ENCODE measurements at places on chromosomes 12 and 14.
A peak's percentile ranks its signal among the peaks of the same experiment; 100 is the strongest.

GRCh38 chr12:54047160-54047963 lies 6.3 kb upstream of the HOXC4 start:
- DNase-seq = no peak

DNA sequence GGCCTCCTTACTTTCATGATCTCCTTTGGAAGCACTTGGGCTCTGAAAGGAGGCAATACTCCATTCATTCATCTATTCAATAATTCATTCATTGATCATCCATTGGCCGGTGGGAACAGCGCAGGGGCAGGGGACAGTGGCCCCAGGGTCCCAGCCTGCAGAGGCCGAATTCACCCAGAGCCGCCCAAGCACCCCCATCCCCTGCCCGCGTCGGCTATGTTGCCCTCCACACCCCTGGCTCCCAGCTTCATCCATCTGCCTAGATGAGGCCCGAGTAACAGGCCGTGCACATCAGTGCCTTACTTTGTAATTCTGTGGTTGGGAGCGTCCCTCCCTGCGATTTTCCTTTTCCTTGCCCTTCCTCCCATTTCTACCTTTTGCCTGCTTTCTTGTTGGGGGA lies 3.2 kb downstream of the AMN start:
- no peak for DNase-seq

DNA sequence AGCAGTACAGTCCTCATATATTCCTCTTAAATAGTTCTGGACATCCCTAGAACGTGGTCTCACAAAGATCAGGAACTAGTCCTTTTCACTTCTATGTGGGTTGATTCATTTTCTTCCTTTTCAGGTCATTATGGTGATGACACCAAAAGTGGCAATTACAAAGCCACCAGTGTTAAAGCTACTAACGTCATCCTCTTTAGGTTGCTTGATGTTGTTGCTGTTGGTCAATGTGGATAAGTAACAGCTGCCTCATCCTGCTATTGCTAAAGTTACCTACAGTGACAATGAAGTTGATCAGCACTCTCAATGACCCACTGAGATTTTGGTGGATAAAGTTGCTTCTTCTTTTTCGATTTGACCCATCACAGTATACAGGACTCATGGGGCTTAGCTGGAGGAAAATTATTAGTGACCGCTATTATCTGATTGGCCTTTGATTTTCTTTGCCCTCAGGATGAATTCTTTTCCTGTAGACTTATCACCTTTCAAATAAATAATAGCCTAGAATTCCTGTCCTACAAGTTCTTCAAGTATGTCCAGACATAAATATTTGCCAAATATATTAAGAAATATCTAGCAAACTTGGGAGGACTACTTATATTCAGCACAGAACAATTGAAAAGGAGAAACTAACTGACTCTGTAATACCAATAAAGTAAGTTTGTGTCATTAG lies 54.0 kb upstream of the ATP2B1 start:
- no peak for DNase-seq

GRCh38 chr12:13165617-13166041 lies 30.9 kb upstream of the EMP1 start:
- DNase-seq = peak; percentile 93

GRCh38 chr12:27821259-27821973 lies 41.4 kb upstream of the MANSC4 start:
- peak; percentile 62 for DNase-seq
